ENCODE measurements at places on chromosomes 5 and 9.

- no peak for DNase-seq
These were observed 124.1 kb downstream of the SYK start for GRCh38 chr9:90925581-90926257.

DNA sequence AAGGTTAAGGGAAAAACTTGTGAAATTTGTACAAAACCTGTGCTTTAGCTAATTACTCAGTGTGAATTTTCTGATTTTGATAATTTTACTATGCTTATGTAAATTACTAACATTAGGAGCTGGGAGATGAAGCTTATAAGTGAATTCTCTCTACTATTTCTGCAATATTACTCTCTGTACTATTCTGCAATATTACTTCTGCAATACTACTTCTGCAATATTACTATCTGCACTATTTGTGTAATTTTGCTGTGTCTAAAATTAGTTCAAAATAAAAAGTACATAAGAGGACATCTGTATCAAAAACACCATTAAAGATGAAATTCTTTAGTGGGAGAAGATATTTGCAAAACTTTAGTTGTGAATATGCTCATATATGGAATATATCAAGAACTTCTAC, 62.9 kb downstream of the C9 start:
- no peak for DNase-seq

- DNase-seq, result no peak
These were observed 55.7 kb downstream of the NXNL2 start for GRCh38 chr9:88590558-88591146.

- peak; percentile 6 for DNase-seq
These were observed 22.9 kb downstream of the RGMB start for GRCh38 chr5:98796197-98796972.

GRCh38 chr5:157343842-157344790, 78.2 kb downstream of the CYFIP2 start:
- no peak for DNase-seq

GRCh38 chr5:93723005-93723404, 18.4 kb downstream of the POU5F2 start:
- no peak for DNase-seq

- no peak for DNase-seq
These were observed 81.4 kb downstream of the PGM5 start for GRCh38 chr9:68437785-68438184.

GRCh38 chr9:90060256-90060655, 455.4 kb downstream of the GADD45G start:
- no peak for DNase-seq

DNA sequence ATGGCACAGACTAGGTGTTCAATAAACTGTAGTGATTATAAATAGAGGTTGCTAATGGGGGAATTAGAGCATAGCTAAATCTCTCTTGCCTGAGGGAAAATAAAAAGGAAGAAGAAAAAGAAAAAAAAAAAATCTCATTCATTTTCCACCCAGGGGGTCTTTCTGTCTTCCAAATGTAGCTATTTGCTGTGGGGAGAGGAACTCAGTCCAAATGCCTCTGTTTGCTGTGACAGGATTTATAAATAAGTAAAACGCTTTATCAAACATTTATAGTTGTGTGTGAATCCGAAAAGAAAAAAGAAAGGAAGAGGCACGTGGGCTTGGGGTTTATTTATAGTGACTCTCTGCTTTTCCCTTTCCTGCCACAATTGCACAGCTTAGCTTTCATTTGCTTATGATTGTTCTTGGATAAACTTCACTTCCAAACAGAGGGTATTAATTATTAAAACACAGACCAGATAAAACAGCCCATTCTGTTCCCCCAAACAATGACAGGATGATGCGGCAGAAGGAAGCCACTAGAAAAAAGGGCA, 245.7 kb downstream of the ASTN2 start:
- no peak for DNase-seq

GRCh38 chr9:136339173-136339957, 12.0 kb downstream of the GPSM1 start:
- DNase-seq, result no peak

GRCh38 chr9:17017931-17018491, 116.8 kb upstream of the CNTLN start:
- DNase-seq, result no peak

DNA sequence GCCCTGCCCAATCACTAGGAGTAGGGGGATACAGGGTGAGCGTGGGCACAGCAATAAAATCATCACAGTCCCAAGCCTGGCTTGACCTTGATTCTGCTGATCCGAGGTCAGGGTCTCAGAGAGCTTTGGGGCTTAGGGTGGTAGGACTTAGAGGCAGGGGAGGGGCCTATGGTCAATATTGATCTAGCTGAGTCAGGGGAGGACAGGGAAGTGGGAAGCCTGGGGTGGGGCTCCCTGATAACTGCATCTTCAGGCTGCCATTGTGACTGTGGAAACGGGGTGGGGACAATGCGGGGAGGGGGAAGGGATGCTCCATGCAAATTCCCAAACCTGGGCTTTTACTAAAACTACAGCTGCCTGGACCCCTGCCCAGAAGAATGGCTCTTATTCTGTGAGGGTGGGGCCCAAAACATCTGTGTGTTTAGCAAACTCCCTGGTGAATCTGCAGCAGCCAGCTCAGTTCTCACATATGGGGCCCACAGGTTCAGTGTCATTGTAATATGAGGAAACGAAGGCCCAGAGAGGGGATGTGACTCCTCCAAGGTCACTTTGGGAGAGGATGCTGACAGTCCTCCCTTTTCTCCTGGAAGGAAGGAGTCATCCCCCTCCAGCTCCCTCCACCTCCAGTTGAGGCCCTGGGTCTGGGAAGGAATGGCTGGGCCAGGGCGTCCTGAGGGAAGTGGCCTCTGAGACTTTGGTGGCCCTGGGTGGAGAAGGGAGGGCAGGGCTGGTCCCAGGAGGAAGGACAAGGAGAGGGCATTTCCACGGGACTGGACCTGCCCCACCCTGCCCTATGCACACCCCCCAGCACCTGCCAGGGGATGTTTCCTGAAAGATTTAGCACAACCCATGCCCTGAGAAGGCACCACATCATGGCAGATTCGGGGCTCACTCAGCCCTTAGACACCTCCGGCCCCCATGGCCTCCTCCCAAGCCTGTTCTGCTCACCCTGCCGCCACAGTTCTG, 26.4 kb downstream of the SLC6A7 start:
- DNase-seq, result no peak

GRCh38 chr5:1152771-1153282, 41.0 kb upstream of the SLC12A7 start:
- no peak for DNase-seq

DNA sequence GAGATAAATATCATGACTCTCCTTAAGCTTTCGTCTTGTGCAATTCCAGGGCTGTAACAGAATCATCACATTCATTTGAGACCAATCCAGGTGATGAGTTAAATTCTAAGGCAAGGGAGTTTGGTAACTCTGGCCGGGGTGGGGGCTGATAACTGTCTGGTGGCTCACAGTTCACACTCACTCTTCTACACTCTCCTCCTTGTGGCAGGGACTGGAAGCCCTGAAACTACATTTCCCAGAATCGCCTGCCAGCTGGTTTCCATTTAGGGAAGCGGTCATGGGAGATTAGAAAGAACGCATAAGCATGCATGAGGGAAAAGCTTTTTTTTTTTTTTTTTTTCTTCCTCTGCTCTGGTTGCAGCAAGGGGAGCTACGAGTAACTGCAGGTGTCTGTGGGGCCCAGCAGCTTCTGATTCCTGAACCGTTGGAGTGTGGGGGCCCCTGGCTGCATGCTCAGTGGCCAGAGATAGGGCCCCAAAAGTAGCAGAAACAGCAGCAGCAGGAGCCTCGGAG, 154.8 kb upstream of the TBC1D2 start:
- DNase-seq, result no peak

- no peak for DNase-seq
These were observed 64.6 kb upstream of the SIMC1 start for GRCh38 chr5:176173647-176174046.

- no peak for DNase-seq
These were observed 65.7 kb downstream of the CDH12 start for GRCh38 chr5:22787398-22787797.

GRCh38 chr5:9174446-9174845, 371.4 kb downstream of the SEMA5A start:
- no peak for DNase-seq

DNA sequence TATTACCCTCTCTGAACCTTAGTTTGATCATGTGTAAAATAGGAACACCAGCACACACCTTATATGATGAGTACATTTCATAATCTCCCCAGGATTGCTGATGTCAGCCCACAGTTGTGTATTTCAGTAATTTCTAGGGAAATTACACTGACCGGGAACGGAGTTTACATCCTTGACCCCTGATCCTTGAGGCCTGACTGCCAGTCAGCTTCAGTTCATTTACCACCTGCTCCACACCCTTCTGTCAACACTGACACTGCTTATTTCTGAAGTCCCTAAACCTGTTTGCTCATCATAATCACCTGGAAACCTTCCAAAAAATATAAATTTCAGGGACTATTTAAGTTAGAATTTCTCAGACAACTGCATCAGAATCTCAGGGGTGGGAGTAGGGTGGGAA, 55.3 kb downstream of the ZNF622 start:
- no peak for DNase-seq

GRCh38 chr5:170585273-170585948, 81.6 kb downstream of the KCNIP1 start:
- DNase-seq, result no peak

GRCh38 chr5:135440916-135441315, 6.2 kb downstream of the DCANP1 start:
- no peak for DNase-seq

DNA sequence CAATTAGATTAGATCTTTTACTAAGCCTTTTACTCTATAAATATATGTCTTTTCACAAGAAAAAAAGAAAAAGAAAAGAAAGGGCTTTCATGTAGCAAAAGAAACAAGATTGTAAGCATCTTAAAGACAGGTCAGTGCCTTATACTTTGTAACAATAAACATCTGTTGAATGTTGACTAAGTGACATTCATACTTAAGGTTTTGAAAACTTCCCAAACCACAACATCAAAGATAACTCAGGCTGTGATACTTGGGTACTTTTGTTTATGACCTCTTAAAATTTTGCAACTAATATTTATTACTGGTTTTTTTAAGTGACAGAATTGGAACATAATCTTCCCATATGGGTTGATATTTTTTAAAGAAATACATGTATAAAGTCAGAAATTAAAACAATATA, 7.4 kb downstream of the GRAMD2B start:
- DNase-seq, result no peak

DNA sequence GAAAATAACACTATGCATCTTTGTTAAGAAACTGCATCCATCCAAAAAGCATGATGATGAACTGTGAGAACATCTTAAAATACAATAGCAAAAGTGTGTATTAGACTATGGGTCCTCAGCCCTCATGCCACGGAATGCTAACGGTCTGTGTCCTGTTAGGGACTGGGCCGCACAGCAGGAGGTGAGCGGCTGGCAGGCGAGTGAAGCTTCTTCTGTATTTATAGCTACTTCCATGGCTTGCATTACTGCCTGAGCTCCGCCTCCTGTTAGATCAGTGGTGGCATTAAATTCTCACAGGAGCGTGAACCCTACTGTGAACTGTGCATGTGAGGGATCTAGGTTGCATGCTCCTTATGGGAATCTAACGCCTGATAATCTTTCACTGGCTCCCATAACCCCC, 129.8 kb downstream of the NXNL2 start:
- no peak for DNase-seq

- no peak for DNase-seq
These were observed 78.9 kb downstream of the OR2K2 start for GRCh38 chr9:111250875-111251842.

- DNase-seq, result no peak
These were observed 265.9 kb upstream of the SLC24A2 start for GRCh38 chr9:20054734-20055133.

GRCh38 chr9:18623221-18624079, 149.5 kb downstream of the ADAMTSL1 start:
- no peak for DNase-seq

GRCh38 chr5:34053133-34053532, 10.1 kb upstream of the C1QTNF3 start:
- DNase-seq, result no peak

GRCh38 chr5:65924366-65925043, 1.9 kb upstream of the ERBIN start:
- no peak for DNase-seq

DNA sequence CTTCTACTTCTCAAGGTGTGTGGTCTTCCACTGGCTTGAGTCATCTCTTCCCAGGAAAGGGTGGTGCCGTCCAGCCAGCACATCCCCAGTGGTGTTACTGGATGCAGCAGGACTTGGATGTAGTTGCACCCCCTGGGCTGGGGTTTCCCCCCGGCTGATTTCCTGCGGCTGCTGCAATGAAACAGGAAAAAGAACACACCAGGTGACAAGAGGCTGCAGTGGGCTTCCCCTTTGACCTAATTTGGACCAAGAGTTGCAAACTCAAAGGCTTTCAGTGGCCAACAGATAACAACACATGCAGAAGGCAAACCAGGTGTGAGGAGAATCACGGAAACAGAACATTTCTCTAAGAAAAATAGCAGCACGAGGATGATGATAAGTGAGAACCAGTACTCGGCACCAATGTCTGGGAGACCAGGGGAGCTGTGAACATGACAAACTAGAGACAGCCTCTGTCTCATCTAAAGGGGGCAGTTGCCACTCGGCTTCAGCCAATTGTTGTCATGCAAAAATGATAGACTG, 83.7 kb downstream of the PDE6A start:
- DNase-seq, result no peak

GRCh38 chr5:8691221-8691620, 822.3 kb downstream of the MTRR start:
- no peak for DNase-seq

DNA sequence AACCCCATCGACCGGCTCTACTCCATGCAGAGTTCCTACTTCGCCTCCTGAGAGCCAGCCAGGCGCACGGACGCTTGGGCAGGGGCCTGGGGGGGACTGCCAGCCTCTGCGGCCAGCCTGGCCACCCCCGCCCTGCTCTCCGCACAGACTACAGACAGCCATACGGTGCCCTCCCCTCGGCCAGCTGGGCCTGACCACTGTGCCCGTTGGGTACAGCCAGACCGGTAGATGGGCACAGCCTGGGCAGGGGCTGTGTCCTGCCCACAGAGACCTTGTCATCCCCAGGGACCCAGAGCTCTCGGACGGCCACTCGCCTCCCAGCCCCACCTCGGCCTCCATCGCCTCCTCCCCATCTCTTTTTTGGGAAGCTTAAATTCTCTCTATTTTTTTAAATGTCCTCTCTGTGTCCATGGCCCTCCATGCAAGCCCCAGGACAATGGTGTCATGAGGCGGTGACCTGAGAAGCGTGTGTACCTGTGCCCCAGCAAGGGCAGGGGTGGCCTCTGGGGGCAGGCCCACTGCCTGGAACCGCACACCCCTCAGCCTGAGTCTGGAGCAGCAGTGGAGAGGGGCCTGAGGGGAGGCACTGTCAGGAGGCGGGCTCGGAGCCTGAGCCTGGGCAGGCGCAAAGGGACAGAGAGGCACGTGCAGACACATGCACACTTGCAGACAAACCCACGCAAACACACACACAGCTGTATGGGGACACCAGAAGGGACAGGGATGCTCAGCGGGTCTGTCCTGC, 82.8 kb downstream of the LMX1B start:
- no peak for DNase-seq

DNA sequence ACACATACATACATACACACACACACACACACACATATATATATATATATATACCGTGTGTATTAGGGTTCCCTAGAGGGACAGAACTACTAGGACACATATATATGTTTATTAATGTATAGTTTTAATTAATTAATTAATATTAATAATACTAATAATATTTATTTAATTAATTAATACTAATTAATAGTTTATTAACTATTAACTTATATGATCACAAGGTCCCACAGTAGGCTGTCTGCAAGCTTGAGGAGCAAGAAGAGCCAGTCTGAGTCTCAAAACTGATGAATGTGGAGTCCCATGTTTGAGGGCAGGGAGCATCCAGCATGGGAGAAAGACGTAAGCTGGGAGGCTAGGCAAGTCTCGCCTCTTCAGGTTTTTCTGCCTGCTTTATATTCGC, 398.0 kb upstream of the KIF2A start:
- no peak for DNase-seq

Data from activated effector memory CD4-positive, alpha-beta T cell treated with Interleukin-2 at 50 U/mL for 16 hours (primary cell).